ENCODE measurements at places on chromosomes 3 and 15.

GRCh38 chr3:158221426-158221825 is 111.5 kb downstream of the RSRC1 start:
- no peak for DNase-seq

GRCh38 chr3:41088882-41089281 is 110.4 kb upstream of the CTNNB1 start:
- DNase-seq: no peak

DNA sequence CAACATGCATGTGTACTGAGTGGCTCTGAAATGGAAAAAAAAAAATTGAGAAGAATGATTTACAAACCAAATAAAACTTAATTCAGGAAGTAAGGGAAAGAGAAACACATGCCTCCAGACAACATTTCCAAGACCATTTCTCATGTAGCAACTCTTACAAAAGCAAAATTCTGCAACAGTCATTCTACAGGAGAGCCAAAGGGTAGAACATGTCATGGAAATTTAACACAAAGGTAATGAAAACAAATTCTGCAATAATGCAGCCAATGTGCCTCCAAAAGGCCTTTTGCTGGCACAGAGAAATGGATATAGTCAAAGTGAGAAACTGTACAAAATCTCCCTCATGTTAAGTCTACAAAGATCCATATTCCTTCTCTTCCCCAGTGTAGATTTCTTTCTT is 4.0 kb downstream of the PEX11A start:
- no peak for DNase-seq

DNA sequence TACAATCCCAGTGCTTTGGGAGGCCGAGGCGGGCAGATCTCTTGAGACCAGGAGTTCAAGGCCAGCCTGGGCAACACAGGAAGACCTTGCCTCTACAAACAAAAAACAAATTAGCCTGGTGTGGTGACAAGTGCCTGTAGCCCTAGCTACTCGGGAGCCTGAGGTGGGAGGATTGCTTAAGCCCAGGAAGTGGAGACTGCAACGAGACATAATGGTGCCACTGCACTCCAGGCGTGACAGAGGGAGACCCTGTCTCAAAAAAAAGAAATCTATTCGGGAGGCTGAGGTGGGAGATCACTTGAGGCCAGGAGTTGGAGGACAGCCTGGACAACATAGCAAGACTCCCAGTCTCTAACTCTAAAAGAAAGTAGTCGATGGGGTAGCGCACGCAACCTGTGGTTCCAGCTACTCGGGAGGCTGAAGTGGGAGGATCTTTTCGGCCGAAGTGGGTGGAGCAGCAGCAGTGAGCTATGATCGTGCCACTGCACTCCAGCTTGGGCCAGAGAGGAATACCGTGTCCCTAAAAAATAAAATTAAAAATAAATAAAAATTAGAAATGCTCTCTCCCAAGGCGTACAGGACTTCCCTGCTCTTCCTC is 775 bp downstream of the C3orf33 start:
- peak; percentile 21 for DNase-seq

- no peak for DNase-seq
These were observed 272.5 kb downstream of the XXYLT1 start for GRCh38 chr3:194998417-194998816.

DNA sequence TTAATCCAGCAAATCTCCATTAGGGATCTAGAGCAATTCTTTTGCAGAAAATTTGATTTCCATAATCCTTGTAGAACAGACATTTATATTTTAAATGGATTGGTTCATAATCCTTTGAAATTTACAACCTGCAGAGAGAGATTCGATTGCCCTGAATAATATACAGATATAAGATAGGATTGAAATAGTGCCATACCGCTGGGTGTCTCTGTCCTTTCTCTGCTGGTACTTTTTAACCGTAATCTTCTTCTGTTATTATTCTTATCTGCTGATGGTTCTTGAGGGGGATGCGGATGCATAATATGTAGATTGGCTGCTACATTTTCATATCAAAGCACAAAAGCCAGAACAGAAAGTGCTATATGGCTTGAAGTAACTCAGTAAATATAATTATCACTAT is 182.2 kb downstream of the CFAP20DC start:
- DNase-seq: no peak

Data from HT-29 (cell line).